ENCODE measurements at places on chromosomes 1 and 21. TPM values are rescaled to one million over a fixed set of nuclear protein-coding genes. Genes with fewer than 3 reads are reported as not detected.

TNFSF18 gene
- total RNA-seq: 0.17 TPM

ITLN2 gene
- total RNA-seq: not detected

DNA sequence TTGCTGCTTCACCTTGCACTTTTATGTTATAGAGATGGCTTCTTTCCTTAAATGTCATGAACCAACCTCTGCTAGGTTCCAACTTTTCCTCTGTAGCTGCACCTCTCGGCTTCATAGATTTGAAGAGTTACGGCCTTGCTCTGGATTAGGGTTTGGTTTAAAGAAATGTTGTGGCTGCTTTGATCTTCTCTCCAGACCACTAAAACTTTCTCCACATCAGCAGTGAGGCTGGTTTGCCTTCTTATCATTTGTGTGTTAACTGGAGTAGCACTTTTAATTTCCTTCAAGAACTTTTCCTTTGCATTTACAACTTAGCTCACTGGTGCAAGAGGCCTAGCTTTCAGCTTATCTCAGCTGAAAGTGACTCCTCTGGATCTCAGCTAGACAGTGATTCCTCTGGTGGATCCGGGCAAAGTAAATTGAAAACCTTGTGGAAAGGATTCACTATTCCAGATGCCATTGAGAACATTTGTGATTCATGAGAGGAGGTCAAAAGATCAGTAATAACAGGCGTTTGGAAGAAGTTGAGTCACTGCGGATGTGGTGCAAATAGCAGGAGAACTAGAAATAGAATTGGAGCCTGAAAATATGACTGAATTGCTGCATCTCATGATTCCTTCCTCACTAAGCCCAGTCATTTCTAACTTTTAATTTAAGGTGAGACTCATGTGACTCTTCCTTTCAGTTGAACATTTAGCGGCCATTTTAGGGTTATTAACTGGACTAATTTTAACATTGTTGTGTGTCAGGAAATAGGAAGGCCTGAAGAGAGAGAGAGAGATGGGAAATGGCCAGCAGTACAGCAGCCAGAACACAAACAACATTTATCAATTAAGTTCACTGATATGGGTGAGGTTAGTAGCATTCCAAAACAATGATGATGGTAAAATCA is 16.2 kb upstream of the RGS1 start:
- peak; percentile 80 for ATAC-seq

GRCh38 chr1:78040484-78041089 is 5.2 kb upstream of the GIPC2 start:
- no peak for ATAC-seq

ELAVL4 gene
- total RNA-seq: not detected

DNA sequence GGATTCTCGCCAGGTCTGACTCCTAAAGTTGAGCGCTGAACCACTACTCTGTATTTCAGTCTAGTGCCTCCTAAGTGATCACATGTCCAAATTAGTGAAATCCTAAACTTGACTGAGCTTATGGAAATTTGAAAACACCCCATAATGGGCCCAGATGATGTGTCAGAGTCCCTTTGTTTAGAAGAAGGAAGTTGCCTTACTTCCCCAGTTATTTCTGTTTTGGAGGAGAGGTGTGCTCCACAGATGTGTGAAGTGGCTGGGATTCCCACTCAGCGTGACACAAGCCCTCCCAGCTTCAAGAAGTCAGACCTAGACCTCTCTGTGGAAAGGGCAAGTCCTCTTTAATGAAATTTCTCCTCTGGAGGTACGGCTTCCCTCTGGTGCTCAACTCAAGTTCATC is 188.8 kb downstream of the TTLL7 start:
- no peak for ATAC-seq

DNA sequence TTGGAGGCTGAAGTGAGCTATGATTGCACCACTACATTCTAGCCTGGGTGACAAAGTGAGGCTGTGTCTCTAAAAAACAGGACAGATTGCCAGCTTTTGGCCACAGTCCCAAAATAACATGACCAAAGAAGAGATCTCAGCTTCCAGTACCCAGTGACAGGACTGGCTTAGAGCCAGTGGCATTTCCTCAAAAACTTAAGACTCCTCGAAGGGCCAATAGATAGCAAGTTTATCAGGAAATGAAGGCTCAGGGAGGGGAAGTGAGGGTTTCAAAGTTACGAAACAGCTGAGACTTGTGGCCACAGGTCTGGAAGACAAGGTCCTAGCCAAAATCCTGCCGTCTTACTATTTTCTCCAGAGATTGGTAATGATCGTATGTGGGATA is 6.3 kb upstream of the TMEM39B start:
- ATAC-seq: peak; percentile 77

GRCh38 chr1:202585590-202585933 is 124.7 kb downstream of the SYT2 start:
- no peak for ATAC-seq

DNA sequence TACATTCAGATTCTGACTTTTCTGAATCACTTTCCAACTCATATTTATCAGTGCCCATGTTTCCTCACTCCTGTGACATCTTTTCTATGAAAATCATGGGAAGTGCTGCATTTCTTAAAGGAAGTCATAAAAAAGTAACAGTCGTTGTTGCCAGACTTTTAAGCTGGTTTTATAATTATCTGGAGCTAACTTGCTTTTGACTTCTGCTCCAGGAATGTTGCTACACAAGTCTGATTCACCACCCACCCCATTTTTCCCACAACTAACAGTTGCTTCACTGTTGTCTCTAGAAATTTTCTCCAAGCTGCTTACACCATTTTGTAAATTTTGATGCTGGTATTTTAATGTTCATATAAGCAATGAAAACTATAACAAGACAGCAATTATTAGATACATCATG is 12.2 kb downstream of the FCRLB start:
- ATAC-seq: no peak

DNA sequence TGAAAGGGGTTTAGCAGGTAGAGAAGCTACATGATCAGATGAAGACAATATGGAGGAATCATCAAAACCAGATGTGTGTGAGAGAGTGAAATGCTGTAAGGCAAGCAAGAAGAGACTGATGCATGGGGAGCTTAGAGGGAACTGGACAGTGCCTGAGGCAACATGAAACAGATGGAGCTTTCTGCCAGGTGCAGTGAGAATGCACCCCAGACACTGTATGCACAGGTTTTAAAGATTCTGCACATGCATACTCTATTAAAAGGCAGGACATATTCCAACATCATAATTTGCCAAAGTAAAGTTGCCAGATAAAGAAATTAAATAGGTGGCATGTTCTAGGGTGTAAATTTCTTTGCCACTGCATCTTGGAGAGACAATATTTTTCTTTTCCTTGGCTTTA is 200.1 kb downstream of the AMY1C start:
- ATAC-seq: no peak

- no peak for ATAC-seq
Observed at GRCh38 chr1:103461161-103462105, 64.1 kb upstream of the RNPC3 start.

DNA sequence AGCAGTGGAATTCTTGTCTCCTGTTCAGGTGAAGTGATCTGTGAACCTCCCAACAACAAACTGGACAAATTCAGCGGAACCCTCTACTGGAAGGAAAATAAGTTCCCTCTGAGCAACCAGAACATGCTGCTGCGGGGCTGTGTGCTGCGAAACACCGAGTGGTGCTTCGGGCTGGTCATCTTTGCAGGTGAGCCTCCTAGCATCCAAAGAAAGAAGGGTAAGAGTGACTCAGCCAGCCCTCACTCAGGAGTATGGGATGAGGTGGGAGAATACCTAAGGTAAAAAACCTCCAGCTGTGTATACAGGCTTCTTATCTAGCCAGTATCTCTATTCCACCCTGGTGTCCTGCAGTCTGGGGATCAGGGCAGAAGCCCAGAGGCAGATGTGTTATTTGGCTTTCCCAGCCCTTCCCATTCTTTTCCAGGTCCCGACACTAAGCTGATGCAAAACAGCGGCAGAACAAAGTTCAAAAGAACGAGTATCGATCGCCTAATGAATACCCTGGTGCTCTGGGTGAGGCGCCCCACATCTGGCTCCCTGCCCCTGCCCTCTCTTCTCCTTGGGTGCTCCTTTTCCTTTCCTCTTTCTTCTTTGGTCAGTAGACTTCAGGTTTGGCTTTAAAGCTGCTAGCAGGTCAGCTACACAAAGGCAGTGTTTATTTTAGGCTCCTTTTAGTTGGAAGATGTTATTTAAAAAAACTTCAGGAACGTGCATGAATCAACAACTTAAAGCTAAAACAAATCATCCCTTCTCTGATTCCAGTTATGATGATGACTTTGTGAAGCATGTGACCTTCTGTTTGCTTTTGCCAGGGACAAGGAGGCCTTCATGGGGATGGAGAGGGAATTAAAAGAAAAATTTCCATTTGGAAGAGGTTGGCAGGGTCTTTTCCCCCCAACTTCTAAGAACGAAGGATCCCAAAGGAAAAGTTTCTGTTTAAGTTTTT is 9.0 kb downstream of the ATP8B2 start:
- peak; percentile 60 for ATAC-seq

TRMT1L gene
- 47.3 TPM for total RNA-seq

DNA sequence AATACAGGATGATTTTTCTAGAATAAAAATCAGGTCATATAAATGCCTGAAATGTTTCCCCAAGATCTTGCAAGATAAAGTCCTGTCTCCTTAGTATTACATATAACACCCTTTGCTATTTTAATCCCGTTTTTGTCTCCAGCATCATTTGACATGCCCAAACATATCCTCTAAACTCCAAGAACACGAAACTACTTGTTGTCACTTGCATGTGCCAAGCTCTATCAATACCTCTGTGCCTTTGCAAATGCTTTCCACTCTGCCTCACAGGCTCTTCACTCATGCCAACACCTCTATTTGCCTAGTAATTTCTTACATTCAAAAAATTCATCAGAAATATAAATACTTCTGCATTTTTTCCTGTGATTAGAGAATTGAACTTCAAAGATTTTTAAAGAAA is 37.9 kb downstream of the LRRIQ3 start:
- no peak for ATAC-seq

GRCh38 chr1:234102583-234102982 is 198.1 kb downstream of the SLC35F3 start:
- ATAC-seq: no peak

TEX38 gene
- not detected for total RNA-seq

DNA sequence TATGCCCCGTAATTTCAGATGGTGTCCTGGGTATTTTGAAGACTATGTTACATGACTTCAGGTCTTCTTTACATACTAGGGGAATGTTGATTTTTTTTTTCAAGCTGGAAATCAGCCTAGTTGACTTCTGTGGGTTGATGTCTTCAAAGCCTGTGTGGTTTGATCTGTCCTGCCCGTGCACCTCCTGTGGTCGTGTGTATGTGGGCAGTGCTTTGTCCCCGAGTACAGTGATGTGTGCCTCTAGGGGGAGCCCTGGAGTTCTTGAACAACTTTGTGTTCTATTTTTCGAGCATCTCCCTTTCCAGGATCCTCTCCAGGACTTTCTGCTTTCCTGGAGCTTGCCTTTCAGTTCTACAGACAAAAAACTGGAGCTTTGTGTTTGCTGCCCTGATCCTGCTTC is 28.9 kb downstream of the OBSCN start:
- no peak for ATAC-seq

DNA sequence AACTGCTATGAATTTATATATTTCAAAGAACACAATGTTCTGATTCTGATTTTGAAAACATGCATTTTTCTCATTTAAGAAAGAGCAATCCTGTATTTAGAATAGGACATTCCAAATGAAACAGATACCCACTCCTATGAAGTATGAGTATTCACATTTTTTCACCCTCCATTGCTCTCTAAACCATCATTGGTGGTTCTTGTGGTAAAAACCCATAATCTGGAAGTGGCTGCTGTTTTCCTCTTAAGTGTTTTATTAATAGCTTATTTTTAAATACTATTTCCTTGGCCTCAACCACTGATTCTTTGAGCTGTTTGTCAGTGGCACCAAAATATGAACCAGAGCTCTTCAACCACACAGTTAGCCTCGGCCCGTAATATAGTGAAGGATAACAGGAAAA is 60.0 kb upstream of the ADAM30 start:
- no peak for ATAC-seq

Data from gastroesophageal sphincter (tissue), 4 donors.